Stimulated activated CD4-positive, alpha-beta T cell treated with anti-CD3 and anti-CD28 coated beads, Interleukin-15, amount 100 ng/mL, for 48 hours (primary cell): ENCODE measurements at places on chromosomes 5 and 9.
A peak's percentile ranks its signal among the peaks of the same experiment; 100 is the strongest.

DNA sequence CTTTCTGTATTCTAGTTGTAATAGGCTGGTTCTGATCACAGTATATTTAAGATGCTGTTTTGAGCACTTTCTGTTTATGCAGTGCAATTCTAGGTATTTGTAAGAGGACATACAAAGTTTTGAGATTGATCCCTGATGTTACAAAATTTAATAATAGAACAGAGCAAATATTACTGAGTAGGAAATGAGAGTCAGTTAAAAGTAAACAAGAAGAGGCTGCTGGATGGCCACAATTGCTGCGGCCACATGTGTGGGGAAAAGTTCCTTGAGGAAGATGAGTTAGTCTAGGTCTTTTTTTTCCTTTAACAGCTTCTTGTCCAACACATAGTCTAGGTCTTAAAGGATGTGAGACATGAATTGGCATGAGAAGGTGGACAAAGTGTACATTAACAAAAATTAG, 11.3 kb downstream of the EHMT1 start:
- DNase-seq, result no peak

DNA sequence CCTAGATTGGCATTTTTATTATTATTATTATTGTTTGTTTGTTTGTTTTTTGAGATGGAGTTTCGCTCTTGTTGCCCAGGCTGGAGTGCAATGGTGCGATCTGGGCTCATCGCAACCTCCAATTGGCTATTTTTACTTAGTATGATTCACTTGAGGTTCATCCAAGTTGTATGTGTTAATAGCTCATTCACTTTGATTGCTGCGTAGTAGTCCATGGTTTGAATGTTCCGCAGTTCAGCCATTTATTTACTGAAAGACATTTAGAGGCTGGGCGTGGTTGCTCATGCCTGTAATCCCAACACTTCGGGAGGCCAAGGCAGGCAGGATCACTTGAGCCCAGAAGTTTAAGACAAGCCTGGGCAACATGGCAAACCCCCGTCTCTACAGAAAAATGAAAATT, 22.6 kb upstream of the MELK start:
- no peak for DNase-seq

DNA sequence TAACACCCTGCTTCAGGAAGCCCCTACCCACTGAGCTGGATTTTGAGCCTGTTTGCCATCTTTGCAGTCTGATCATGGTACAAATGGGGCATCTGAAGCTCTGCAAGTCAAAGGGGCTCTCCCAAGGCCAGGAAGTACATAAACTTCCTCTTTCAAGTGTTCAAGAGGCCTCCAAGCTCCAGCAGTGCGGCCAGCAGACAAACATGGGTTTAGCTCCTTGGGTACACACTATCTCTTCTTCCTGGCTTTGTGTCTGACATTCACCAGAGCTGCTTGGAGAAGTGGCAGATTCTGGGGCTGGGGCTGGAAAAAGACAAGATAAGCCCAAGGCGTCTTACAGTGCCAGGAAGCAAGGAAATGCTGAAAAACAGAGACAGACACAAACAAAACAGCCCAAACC, 34.1 kb downstream of the LAMC3 start:
- no peak for DNase-seq

DNA sequence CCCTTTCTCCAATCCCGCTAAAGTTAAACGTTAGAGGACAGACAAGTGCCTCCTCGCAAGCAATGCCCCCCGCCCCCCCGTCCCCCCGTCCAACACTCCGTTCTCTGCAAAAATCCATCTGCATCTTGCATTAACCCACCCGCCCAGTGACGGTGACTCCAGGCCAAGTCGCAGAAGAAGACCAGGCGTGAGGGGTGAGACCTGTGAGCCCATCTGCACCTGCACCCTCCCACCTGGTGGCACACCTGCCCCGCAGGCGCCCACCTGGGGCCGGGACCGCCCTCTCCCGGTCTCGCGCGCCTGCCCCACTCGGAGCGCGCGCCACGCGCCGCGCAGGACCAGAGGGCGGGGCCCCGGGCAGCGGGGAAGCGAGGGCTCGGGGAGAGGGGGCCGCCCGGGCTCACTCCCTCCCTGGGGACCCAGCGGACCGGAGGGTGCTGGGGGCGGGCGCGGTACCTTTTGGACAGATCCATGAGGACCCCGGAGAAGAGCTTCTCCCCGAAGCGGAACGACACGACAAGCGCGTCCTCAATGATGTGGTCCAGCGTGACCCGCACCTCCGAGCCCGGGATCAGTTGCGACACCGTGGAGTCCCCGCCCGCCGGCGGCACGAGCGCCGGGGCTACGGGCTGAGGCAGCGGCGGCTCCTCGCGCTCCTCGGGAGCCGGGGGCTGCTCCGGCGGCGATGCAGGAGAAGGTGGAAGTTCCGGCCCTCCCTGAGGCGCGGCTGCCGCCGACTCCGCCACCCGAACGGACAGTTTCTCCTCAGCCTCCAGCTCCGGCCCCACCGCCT, 705 bp downstream of the PWWP2A start:
- DNase-seq, result peak; percentile 16

DNA sequence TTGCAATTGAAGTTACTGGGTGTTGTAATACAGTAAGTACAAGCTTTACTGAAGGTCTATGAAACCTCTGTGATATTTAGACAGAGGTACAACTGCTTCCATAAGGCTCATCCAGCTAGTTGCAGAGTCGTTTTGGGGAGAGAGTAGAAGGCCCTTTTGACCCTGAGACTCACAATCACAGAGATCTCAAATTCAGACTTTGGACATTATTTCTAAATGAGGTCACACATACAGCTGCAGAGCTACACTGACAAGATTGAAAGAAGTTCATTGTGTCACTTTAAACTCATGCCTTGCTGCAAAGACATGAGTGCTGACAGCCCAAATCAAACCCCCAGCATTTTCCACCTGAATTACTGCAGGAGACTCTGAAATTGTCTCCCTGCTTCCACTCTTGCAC, 205.9 kb upstream of the TMEM161B start:
- DNase-seq, result no peak

- DNase-seq, result no peak
These were observed 95.7 kb upstream of the CTSL start for GRCh38 chr9:87630266-87630665.

DNA sequence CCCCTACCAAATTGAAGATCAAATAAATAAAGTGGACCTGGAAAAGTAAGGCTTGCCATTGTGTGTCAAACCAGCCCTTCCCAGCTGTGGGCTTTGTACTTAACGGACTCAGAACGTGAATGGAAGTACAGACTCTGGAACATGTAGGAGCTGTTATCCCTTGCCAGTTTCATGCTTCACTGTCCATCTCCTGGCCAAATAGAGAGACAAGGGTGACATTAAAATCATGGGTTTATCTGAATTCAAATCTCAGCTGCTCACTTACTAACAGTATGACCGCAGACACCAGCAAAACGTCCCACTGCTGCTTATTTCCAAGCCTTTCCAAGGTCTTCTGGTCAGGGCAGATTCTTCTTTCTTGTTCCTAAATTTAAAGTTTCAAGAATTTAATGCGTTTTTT, 52.2 kb downstream of the EXOSC2 start:
- DNase-seq, result no peak

GRCh38 chr9:19410594-19410993, 1.8 kb downstream of the ACER2 start:
- no peak for DNase-seq

DNA sequence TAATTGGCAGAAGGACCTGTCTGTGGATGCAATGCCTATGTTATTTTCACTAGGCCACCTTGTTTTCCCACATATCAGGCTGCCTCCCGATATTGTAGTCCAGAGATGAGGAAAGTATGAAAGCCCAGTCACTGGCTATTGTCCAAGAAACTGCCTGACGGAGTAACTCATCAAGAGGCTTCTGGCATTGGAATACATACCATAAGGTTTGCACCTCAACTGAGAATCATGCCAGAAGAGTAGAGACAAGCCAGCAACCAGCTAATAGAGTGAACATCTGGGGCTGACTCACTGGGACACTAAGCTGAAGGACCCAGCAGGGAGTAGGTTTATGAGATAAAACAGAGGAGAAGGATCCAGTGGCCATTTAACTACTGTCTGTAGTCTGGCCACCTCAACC, 137.2 kb upstream of the FST start:
- DNase-seq, result no peak

- no peak for DNase-seq
These were observed 129.0 kb downstream of the APBA1 start for GRCh38 chr9:69542942-69543704.

DNA sequence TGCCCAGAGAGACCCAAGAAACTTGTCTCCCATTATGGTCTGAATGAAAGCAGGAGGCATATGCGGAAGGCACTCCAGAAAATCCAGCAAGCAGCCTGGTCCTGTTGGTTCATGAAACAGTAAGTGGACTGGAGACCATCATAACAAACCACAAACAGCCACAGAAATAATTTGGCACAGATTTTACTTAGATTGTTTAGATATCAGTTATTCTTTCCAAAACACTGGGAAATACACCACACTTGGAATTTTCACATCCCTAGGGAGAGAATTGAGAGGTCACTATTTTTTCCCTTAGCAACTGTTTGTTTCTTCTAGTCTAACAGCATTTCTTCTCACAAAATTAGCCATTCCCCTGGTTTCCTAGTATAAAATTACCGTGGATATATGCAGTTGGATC, 300.8 kb downstream of the OSTF1 start:
- no peak for DNase-seq

GRCh38 chr9:128192601-128193371, 1.4 kb upstream of the CIZ1 start:
- DNase-seq, result no peak

DNA sequence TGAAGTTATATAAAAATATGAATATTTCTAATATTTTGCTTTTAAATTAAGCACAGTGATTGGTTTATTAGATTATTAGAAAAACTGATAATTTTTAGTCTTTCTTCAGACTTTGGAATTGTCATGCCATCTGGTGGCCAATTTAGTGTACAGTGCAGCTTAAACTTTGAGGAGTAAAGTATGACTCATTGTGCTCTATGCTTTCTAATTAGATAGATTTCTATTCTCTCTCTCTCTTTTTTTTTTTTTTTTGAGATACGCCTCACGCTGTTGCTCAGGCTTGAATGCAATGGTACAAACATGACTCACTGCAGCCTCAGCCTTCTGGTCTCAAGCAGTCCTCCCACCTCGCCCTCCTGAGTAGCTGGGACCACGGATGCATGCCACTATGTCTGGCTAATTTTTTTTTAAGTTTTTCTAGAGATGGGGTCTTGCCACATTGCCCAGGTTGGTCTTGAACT, 42.1 kb upstream of the GPR21 start:
- DNase-seq, result peak; percentile 10

DNA sequence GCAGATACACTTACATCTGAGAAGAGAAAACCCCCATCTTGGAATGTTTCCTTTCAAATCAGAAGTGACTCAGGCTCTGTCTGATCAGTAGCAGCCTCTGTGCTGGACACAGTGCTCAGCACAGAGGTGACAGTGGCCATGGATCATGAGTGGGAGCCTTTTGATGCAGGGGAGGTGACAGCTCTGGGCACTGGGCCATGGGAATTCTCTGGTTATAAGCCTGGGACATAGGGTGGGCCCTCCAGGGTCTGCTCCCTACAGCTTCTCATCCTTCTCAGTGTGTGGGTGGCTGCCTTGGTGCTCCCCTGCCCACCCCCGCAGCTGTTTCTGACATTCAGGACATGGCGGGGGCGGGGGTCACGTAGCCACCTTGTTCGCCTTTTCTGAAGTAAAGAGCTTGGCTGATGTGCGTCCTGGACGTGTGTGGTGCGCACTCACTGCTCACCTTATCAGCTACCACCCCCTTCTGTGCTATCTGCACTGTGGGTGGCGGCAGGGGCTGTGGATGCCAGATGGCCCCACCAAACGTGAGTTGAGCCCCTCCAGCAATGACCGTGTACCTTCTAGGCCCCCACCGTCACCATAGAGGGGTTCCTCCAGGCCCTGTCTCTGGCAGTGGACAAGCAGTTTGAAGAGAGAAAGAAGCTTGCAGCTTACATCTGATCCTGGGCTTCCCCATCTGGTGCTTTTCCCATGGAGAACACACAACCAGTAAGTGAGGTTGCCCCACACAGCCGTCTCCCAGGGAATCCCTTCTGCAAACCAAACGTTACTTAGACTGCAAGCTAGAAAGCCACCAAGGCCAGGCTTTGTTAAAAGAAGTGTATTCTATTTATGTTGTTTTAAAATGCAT, 24.0 kb downstream of the TRIP13 start:
- no peak for DNase-seq

GRCh38 chr9:3735251-3735650, 209.4 kb upstream of the RFX3 start:
- no peak for DNase-seq

DNA sequence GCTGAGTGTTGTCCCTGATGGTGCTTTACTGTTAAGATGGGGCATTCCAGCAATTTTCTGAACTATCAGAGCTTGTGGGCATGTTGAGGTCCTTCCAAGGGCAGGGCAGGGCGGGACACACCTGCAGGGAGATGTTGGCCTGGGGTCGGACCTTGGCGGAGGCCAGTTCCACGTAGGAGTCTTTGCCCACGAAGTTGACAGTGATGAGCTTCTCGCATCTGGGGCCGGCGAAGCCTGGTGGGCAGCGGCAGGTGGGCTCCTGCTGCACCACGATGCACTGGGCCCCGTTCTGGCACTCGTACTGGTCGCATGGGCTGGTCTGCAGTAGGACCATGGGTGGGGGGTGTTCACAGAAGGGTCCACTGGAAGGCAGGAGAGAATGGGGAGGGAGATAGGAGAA, 106.4 kb upstream of the PANK3 start:
- DNase-seq, result no peak

GRCh38 chr9:80320480-80320879, 748.7 kb downstream of the TLE4 start:
- DNase-seq, result no peak

GRCh38 chr5:173973616-173973969, 15.4 kb upstream of the C5orf47 start:
- DNase-seq, result no peak
